ENCODE measurements at places on chromosomes 4 and X. TPM values are rescaled to one million over a fixed set of nuclear protein-coding genes. Genes with fewer than 3 reads are reported as not detected.

GRCh38 chr4:140098455-140099160 is 55.4 kb downstream of the MAML3 start:
- DNase-seq, result no peak

DNA sequence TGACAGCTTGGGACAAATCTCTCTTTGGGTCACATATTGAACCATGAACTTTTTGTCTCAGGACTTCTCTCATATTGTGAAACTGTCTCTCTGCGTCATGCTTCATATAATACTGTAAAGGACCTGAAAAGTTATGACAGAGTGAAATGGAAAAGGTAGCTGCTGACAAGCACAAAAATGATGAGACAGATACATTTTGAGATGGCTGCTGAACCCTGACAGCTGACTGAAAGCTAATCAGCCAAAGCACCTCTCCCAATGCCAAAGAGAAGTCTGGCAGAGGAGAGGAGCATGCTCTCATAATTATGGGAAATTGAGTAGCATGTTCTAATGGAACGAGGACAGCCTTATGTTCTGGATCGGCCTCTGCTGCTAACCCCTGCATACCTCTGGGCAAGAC is 873.4 kb upstream of the ADGRL3 start:
- DNase-seq, result no peak

- DNase-seq, result no peak
Measured at GRCh38 chr4:113449410-113449974, 312.0 kb downstream of the CAMK2D start.

The FAM156B gene
- 15.5 TPM for polyA plus RNA-seq

DNA sequence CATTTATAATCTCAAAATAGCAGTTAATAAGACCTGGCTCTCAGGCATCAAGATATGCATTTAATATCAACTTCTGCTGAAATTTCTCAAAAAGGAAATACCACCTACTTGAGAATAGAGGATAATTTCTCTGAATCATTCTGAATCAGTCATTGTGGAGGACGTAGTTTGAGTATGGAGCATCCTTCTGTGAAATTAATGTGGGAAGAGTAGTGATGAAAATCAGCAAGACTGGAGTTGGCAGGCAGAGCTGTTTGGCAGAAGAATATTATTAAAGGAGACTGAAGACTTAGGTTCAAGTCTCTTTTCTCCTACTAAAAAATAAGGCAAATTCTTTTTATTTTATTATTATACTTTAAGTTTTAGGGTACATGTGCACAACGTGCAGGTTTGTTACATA is 325.6 kb upstream of the ATOH1 start:
- no peak for DNase-seq

The USP17L25 gene
- not detected for polyA plus RNA-seq

DNA sequence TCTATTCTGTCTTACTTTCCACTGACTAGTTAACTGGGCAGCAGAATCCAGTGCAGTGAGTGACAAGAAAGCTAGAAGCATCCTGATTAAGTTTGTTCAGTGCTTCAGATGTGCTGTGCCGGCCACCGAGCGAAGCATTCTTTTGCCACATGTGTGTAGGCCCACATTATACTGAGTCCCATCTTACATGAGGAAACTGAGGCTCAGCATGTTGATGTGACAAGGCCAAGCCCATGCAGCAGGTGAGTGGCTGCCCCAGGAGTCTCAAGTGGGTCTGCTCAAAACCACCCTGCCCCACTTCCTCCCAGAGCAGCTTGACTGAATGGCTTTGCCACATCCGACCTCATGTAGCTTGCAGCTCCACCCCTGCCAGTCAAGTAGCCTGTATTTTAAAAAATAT is 50.5 kb downstream of the RHOH start:
- DNase-seq, result no peak

The XPNPEP2 gene
- polyA plus RNA-seq, result 50.0 TPM

DNA sequence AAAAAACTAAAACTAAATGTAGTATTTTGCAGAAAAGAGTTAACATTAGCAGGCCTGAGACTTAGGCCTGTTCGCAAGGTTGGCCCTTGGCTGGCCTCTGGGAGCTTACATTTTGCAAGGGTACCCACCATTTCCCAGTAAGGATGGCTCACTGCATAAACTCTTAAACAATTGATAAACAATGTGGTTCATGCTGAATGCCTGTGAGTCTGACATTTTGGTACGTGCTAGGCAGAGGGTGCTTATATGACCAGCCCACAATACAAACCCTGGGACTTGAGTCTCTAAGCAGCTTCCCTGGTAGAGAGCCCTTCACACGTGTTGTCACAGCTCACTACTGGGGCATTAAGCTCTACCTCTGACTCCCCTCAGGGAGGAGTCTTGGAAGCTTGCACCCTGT is 7.4 kb downstream of the PRPS2 start:
- no peak for DNase-seq

DNA sequence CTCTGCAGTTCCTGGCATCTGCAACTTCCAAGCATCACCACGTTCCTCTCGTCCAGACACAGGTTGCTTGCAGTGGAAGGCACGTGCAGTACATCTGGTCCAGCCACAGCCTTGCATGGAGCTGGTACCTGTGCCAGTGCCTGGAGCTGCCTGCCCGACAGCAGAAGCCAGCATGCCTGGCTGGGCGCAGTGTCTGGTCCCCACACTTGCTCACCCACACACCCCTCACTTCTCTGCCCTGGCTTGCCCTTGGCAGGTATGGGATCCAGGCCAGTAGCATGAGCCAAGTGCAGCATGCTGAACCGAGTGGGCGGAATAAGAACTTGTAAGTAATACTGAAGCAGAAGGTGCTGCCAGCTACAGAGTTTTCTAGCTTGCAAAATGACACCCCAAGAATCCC is 39.9 kb downstream of the SH3BGRL start:
- no peak for DNase-seq

DNA sequence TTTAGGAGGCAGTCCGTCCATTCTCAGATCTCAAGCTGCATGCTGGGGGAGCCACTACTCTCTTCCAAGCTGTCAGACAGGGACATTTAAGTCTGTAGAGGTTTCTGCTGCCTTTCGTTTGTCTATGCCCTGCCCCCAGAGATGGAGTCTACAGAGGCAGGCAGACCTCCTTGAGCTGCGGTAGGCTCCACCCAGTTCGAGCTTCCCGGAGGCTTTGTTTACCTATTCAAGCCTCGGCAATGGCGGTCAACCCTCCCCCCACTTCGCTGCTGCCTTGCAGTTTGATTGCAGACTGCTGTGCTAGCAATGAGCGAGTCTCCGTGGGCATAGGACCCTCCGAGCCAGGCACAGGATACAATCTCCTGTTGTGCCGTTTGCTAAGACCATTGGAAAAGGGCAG is 10.7 kb upstream of the ADH5 start:
- DNase-seq, result no peak

Measured in left renal cortex interstitium (tissue), 4 donors.